ENCODE measurements at places on chromosomes 3 and 15.

GRCh38 chr15:63022181-63022580 is 20.4 kb upstream of the TPM1 start:
- no peak for DNase-seq

GRCh38 chr3:88230638-88231037 is 80.9 kb downstream of the C3orf38 start:
- DNase-seq = no peak

- DNase-seq = no peak
These were observed 170.0 kb upstream of the NDN start for GRCh38 chr15:23857028-23857641.

DNA sequence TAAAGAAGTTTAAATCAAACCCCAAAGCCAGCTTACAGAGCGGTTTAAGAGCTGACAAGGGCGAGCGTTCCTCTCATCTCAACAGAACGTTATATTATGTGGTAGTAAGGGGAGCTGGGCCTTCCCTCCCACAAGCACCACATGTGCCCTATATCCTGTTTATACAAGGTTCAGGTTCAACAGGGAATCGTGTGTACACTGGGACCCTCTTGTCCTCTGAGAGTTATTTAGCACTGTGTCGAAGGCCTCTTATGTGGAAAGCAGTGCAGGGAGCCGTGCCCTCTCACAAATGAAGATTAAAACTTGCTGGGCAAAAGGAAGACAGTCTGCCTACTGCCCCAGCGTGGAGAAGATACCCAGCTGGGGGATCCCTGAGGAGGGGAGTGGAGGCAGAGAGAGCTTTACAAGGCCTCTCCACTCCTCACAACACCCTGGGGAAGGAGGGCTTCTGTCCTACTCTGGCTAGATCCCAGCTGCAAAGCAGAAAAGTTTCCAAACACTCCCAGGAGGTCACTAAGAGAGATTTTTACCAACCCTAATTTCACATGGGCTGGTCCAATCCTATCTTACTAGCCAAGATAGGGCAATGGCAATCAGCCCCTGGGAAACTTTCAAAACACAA is 2.9 kb downstream of the TLE3 start:
- no peak for DNase-seq

- DNase-seq = no peak
These were observed 23.7 kb upstream of the RPN1 start for GRCh38 chr3:128674161-128674784.

DNA sequence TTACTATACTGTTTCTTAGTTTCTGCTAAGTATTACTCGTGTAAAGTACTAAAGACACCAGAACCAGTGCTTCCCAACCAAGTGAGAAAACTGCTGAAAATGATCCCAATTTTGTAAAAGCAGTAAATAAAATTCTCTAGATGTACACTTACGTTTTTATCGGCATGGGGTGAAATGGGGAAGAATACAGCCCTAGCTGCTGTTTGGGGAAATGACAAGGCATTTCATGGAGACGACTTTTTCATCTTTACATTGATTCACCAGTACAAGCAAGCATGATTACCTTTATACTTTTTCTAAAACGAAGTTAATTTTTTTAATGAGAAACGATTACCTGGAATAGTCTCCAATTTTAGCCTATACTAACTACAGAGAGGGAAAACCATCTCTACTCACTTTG is 1.4 kb downstream of the PSMD6 start:
- DNase-seq = no peak
